ENCODE measurements at places on chromosomes 5 and 9. TPM values are rescaled to one million over a fixed set of nuclear protein-coding genes. Genes with fewer than 3 reads are reported as not detected.

Gene BSPRY
- polyA plus RNA-seq: 54.2 TPM

Gene PCDHB4
- polyA plus RNA-seq: 16.8 TPM

Gene CAPSL
- 0.50 TPM for polyA plus RNA-seq

Gene F2RL2
- polyA plus RNA-seq: not detected

Gene NEUROG1
- not detected for polyA plus RNA-seq

Gene DMRT2
- polyA plus RNA-seq: not detected

Gene LHX3
- not detected for polyA plus RNA-seq

Gene SCAMP1
- 151 TPM for polyA plus RNA-seq

Gene PHF2
- 1.1 TPM for polyA plus RNA-seq

Gene CNTNAP3
- polyA plus RNA-seq: 0.73 TPM

Gene PFN3
- polyA plus RNA-seq: not detected

Gene KIF4B
- 0.85 TPM for polyA plus RNA-seq

Gene ODF2
- polyA plus RNA-seq: 12.3 TPM

Gene PRDM9
- polyA plus RNA-seq: not detected

Gene HSPB3
- polyA plus RNA-seq: 2.3 TPM

Gene NXNL2
- not detected for polyA plus RNA-seq

Gene ACSL6
- polyA plus RNA-seq: 90.7 TPM

Gene BTNL9
- not detected for polyA plus RNA-seq

All from Purkinje cell (primary cell).